ENCODE measurements at places on chromosomes 13 and 19.

- DNase-seq, result peak; percentile 55
Measured at GRCh38 chr13:111975539-111976473, 91.1 kb upstream of the SOX1 start.

- no peak for DNase-seq
Measured at GRCh38 chr13:28637714-28638355, 21.1 kb upstream of the POMP start.

- no peak for DNase-seq
Measured at GRCh38 chr13:74305876-74306275, 171.7 kb upstream of the KLF12 start.

GRCh38 chr19:31340042-31341025 is 8.9 kb downstream of the TSHZ3 start:
- no peak for DNase-seq

DNA sequence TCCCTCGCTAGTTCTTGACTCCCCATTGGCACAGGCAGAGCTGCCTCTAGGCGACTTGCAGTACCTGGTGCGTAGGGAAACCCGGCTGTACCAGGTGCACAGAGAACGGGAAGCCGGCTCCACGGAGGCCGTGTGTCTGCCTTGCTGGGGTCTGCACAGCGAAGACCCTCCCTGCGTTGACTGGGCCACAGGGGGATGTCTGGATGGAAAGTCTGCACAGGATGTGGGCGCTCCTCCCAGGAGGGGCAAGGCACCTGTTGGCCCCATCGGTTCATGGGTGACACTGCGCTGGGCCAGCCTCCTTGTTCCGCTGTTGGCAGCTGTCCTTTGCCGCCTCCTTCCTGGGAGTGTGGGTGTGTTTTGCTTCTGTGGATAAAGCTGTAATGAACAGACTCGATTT is 138.3 kb downstream of the TEX29 start:
- peak; percentile 60 for DNase-seq

GRCh38 chr19:39422020-39422419 is 9.6 kb downstream of the PLEKHG2 start:
- no peak for DNase-seq

GRCh38 chr19:39412867-39413271 is 400 bp downstream of the PLEKHG2 start:
- DNase-seq, result peak; percentile 95

DNA sequence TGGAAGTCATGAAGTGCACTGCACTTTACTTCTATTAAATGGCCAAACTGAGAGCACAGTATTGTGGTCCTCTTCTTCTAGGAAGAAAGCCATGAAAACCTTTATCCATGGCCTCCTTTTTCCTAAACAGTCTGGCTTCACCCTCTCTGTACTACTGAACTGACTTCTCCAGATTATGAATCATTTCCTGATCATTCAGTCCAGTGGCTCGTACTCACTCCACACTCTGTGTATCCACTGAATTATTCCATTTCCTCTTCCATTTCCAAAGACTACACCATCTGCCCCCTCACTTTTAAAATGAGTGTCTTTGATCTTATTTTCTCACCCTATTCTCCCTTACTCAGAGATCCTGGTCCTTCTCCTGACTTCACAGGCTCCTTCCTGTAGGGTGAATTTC is 29.7 kb upstream of the FREM2 start:
- DNase-seq, result no peak

- DNase-seq, result no peak
Measured at GRCh38 chr19:40612831-40613689, 11.9 kb downstream of the LTBP4 start.

DNA sequence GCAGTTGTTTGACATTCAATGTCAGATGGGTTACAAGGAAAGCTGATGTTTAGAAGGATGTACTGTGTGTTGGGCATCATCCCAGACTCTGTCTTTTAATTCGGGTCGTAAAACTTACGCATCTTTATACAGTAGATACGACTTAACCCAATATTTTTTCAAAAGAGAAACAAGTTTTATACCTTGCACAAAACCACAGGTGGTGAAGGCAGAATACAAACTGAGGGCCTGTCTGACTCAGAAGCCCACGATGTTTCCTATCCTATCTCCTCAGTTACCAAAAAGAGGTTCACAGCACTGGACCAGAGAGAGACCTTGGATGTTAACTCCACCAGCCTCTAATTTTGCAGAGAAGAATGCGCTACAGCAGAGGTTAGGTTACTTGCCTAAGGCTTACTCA is 477.0 kb downstream of the FOXO1 start:
- DNase-seq, result no peak

DNA sequence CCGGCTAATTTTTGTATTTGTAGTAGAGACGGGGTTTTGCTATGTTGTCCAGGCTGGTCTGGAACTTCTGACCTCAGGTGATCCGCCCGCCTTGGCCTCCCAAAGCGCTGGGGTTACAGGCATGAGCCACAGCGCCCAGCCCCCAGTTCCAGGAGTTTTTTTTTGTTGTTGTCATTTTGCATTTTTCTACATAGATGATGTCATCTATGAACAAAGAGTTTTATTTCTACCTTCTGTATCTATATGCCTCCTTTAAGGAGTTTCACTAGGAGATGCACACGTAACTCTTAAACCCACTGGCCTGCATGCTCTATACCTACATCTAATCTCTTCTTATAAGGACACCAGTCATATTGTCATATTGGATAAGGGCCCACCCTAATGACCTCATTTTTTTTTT is 4.8 kb downstream of the DHDH start:
- DNase-seq, result no peak

- no peak for DNase-seq
Measured at GRCh38 chr19:15551293-15552004, 43.1 kb downstream of the CYP4F22 start.

DNA sequence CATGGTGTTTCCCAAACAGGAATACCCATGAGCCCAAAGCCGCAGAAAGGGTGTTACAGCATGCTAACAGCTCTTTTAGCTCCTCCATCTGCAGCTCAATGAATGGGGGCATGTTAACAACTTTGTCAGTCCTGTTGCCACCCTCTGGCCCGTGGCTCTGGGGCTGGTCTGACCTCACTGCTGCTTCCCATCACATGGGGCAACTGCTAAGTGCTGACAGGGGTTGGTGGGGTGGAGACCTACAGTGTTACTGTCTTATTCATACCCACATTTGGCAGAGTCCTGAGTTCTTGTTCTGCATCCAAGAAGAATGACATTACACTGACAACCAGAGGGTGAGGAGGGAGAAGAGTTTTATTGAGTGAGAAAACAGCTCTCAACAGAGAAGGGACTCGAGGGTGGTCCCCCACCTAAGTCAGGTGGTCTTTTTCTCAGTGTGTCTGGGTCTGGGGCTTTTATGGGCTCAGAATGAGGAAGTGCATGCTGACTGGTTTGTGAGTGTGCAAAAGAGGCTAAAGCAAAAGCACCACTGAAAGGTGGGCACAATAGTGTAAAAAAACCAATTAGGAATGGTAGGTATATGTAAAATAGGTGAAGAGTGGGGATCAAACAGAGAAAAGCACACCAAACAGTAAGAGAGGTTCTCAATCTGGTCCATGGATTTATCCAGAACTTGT is 1952.0 kb upstream of the PCDH20 start:
- no peak for DNase-seq

GRCh38 chr13:40376867-40377535 is 289.4 kb downstream of the FOXO1 start:
- no peak for DNase-seq

- DNase-seq, result no peak
Measured at GRCh38 chr19:10288662-10289166, 1.0 kb upstream of the ICAM5 start.

- no peak for DNase-seq
Measured at GRCh38 chr13:46721054-46721453, 75.9 kb downstream of the ESD start.

DNA sequence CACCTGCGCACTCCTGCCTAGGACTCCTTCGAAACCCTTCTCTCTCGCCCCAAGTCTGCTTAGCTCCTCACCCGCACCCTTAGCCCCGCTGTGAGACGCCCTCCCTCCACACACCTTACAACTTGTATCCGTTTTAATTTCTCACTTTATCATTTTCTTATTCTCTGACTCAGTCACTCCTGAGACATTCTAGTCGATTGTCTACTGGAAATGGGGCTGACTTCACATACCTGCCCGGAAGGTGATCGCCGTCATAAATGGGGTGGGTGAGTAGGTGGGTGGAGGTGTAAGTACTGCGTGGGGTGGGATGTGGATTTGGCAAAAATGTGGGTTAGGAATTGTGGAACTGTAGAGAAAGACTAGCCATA is 714 bp downstream of the NDFIP2 start:
- DNase-seq, result no peak

- DNase-seq, result no peak
Measured at GRCh38 chr13:51258612-51259548, 36.7 kb downstream of the FAM124A start.

GRCh38 chr13:40982772-40983171 is 36.3 kb downstream of the ELF1 start:
- no peak for DNase-seq

DNA sequence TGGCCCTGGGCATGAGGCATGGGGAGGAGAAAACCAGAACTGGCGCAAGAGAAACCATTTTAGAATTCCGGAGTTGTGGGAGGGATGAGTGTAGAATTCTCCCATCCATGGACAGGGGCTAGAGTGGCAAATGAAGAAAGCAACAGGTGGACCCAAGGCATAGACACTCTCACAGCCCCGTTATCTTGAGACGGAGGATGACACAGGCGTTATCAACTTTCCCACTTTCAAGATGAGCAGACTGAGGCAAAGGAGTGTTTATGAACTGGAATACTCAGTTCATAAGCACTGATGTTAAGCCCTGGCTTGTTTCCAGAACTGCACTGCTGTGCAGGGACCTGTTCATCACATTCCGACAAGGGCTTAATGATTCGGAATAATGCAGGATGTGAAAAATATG is 1.1 kb upstream of the GTF3A start:
- no peak for DNase-seq

DNA sequence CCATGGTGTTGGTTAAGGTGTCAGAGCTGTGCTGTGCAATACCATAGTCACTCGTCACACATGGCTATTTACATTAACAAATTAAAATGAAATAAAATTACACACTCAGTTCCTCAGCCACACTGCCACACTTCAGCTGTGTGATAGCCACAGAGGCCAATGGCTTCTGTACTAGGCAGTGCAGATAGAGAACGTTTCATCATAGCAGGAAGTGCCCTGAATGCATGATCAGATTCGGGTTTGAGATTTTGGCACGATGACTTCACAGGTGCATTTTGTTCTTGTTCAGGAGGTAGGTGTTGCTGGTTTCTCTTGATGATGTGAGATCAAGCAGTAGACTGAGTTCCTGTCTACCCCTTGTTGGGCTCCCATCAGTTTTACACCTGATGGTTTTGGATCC is 6.5 kb downstream of the ARMC6 start:
- DNase-seq, result no peak

- no peak for DNase-seq
Measured at GRCh38 chr13:49319951-49320350, 72.2 kb downstream of the CDADC1 start.

GRCh38 chr19:32053861-32054260 is 291.5 kb upstream of the ZNF507 start:
- DNase-seq, result no peak

DNA sequence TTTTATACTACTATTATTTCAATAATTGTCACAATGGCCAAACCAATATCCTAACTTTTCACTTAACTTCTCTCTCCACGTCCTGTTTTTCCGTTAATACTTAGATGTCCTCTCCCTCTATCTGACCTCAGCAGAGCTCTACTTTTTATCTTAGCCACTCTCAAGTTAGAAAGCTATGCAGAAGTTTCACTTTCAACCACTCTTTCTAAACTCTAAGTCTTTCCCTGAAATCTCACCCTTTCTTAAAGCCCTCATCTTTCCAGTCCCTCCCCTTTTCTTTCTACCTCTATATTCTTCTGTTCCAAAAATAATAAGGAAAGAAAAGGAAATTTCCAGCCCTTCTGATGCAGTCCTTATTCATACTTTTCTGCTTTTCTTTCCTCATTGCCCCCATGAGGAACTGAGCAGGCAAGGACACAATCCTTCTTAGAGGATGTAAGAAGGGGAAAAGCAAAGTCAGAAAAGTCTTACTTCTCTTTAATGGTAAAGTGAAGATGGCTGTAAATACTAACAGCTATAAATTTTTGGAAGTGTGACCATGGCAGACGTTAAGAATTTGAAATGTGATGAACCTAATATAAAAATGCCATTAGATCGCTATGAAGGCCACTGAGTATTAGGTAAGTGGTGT is 23.0 kb downstream of the FAM216B start:
- DNase-seq, result no peak

- no peak for DNase-seq
Measured at GRCh38 chr13:42101821-42102585, 53.6 kb downstream of the DGKH start.

DNA sequence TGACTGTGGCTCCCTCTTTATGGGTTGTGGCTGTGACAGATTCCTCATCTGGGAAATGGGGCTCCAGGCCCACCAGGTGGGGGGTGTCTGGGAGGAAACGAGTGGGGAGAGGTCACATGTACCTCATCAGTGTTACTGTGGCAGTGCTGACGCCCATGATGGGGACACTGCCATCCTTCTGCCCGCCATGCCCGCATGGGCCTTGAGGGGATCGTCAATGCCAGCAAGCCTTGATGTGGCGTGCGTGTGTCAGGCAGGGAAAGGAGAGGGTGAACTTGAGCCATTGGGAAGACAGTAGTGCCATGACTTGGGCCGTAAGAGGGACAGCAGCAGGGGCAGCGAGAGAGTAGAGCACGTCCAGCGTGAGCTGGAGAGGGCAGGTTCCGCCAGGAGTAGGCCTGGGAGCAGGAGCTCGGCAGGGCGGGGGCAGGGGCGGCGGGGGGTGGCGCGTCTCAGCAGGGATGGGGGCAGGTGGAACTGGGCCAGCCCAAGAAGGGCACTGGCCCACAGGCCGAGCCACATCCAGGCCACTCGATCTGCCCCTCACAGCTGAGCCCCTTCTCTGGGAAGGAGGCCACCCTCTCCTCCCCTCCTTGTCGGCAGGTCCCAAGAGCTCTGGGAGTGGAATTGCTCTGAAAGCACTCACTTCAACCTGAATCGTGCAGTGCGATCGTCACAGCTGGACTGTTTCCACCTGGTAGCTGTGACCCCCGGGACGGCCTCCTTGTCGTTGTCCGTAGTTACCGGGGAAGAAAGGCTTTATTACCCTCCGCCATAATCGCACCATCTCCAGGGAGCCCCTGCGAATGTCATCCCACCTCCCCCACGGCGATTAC is 9.9 kb downstream of the KLHL26 start:
- no peak for DNase-seq

GRCh38 chr19:15992014-15992413 is 43.2 kb downstream of the OR10H4 start:
- DNase-seq, result no peak

GRCh38 chr19:43465468-43466120 is at the start of gene LYPD3:
LYPD3 (minus strand) TSS chr19:43465608; CDS start chr19:43465571, 37 bp downstream.
- DNase-seq, result no peak

- no peak for DNase-seq
Measured at GRCh38 chr13:25291691-25292090, 4.4 kb upstream of the MTMR6 start.

- no peak for DNase-seq
Measured at GRCh38 chr13:80133631-80134261, 207.2 kb downstream of the SPRY2 start.

DNA sequence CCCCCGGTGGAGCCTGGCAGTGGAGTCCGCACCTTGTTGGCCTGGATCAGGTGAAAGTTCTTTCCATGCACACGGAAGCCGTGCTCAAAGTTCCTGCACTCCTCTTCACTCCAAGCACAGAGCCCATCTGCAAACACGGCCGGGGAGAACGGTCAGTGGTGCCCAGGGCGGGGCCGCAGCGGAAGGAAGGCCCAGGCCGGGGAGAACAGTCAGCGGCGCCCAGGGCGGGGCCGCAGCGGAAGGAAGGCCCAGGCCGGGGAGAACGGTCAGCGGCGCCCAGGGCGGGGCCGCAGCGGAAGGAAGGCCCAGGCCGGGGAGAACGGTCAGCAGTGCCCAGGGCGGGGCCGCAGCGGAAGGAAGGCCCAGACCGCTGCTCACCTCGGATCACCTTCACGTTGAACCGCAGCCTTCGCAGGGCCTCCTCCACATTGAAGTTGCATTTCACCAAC is 20.6 kb upstream of the PLPP2 start:
- DNase-seq, result no peak
